Frontal cortex (tissue), 4 donors: ENCODE measurements at places on chromosomes 3 and 15.

GRCh38 chr3:152834191-152834775 lies 648 bp upstream of the P2RY1 start:
- no peak for DNase-seq

- no peak for DNase-seq
Observed at GRCh38 chr3:62662677-62663076, 212.5 kb downstream of the CADPS start.

DNA sequence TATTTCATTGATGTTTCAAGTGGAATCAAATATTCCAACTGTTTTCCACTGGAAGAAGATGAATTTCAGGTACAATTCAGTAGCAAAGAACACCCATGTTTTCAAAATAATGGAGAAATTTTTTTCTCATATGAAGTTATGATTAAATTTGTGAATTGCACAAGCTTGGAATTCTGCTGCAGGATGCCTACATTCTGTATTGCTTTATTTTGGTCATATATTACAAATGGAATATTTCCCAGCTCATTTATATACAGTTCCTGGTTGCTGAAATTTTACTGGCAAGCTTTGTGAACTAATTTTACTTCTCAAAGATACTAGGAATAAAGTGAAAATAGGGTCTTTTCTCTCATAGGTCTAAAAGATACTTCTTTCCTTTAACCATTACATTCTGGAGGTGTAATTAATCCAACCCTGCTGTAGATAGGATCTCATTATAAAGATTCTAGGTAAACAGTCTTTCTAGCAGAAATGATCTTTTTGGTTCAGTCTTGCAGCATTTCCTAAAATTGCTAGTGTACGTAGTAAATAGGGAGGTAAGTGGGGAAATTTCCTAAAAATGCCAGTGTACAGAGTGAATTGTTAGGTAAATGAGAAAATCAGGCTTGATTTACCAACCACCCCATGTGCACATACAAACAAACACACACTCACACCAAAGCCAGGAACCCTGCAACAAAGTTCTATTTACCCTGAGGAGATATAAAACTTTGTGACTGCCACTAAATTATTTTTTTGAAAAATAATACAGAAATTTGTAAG lies 393.5 kb upstream of the TPRG1 start:
- no peak for DNase-seq

DNA sequence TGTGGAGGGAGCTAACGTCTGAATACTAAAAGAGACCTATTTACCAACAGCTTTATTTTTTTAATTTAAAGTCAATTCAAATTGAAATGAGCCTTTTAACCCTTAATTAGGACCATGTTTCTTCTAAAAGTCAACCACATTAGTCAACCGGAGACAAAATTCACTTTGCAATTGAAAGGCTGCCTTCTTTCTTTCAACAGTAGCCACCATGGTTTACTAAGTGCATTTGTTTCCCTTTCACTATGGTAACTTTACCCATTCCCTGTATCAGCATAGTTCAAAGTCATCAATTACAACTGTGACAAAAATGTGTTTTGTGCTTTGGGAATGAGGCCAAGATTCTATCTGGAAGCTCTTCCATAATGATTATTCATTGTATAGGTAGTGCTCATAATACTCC lies 225.4 kb downstream of the EPHA3 start:
- DNase-seq, result no peak

DNA sequence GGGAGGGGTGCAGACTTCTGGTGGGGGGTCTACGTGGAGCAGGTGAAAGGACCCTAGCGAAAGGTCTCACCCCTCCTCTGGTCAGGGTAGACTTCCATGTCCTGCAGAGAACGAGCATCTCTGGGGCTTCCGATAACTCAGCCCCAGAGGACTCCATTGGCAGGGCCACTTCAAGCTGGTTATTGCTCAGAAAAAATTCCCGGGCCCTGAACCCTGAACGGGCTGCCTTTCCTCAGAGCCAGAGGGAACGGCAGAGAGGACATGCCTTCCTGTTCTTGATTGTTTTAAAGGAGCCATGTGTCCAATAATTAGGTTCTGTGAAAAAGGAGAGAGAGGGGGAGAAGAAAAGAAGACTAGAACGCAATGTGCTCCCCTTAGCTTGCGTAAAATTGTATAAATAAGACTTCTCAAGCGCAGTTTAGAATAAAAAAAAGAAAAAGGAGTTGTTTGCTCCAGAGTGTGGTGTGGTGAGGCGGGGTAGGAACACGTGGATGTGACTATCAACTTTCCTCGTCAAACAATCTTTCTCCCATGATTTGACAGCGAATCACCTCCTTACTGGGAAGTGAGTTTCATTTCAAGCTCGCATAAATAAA lies 193.4 kb upstream of the UBE2E1 start:
- no peak for DNase-seq

GRCh38 chr15:89015412-89016097 lies 72.7 kb upstream of the ABHD2 start:
- no peak for DNase-seq

- DNase-seq, result no peak
Observed at GRCh38 chr3:20056725-20057611, 16.7 kb downstream of the KAT2B start.

GRCh38 chr3:43758592-43759225 lies 68.0 kb downstream of the ABHD5 start:
- DNase-seq, result no peak

- peak; percentile 55 for DNase-seq
Observed at GRCh38 chr3:157201648-157202278, 41.8 kb upstream of the CCNL1 start.

DNA sequence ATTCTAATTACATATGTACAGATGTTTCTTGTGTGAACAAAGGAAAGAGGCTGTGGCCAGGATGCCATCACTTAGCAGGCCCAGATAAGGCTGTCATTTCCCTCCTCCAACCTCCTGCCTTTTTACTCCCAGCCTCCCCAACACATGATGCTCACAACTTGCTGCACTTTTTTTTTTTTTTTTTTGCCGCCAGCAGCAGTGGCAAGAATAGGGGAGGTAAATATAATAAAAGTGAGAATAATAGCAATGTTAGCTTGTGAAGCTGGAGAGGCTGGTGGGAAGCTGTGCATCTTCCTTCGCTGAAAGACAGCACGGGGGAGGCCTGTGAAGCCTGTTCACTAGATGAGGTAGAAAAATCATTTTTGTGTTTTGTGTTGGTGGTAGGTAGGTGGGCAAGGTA lies 42.5 kb upstream of the MYO5C start:
- DNase-seq, result no peak

DNA sequence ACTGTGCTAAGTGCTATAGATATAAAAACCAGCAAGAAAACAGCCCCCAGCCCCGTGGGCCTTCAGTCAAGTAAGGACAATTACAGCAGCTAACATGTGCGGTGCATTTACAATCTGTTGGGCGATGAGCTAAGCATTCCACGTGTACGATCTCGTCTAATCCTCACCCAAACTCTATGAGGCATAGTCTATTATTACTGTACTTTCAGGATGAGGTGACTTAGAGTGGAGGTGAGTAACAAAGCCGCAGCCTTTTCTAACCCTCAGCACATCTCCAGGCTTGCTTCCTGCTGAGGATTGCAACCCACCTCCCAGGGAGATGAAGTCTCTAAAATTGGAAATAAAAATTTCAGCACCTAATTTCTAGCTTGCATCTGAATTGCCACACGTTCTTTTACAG lies 53.2 kb upstream of the MCF2L2 start:
- no peak for DNase-seq

DNA sequence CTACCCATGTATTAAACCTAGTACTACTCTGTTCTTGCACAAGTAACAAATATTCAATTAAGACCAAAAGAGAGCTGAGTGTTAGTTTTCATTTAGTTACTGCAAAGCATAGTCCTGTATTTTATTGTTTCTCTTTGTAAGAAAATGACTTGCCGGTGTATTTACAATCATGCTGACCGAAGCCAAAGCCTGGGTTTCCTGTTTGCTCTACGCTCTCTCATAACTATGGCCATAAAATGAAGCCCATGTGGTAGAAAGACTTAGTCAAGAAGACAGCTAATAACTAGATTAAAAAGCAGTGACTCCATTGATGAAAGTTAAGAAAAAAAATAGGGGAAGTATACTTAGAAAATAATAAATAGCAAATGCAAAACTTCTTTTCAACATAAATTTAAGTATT lies 479.9 kb downstream of the CNTN4 start:
- DNase-seq, result no peak

GRCh38 chr3:112779558-112780480 lies 66.8 kb downstream of the CD200R1L start:
- DNase-seq, result no peak

- DNase-seq, result no peak
Observed at GRCh38 chr15:63133786-63134185, 12.1 kb downstream of the LACTB start.

GRCh38 chr3:126895178-126896066 lies 87.5 kb upstream of the PLXNA1 start:
- peak; percentile 35 for DNase-seq

DNA sequence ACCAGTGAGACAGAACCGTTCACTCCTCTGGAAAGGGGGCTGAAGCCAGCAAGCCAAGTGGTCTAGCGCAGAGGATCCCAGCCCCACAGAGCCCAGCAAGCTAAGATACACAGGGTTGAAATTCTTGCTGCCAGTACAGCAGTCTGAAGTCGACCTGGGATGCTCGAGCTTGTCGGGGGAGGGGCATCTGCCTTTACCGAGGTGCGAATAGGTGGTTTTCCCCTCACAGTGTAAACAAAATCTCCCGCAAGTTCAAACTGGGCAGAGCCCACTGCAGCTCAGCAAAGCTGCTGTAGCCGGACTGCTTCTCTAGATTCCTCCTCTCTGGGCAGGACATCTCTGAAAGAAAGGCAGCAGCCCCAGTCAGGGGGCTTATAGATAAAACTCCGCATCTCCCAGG lies 11.4 kb downstream of the CEP97 start:
- no peak for DNase-seq
